Muscle of leg (tissue), 16 donors: ENCODE measurements at places on chromosomes 6 and 20. TPM values are rescaled to one million over a fixed set of nuclear protein-coding genes. Genes with fewer than 3 reads are reported as not detected.

DNA sequence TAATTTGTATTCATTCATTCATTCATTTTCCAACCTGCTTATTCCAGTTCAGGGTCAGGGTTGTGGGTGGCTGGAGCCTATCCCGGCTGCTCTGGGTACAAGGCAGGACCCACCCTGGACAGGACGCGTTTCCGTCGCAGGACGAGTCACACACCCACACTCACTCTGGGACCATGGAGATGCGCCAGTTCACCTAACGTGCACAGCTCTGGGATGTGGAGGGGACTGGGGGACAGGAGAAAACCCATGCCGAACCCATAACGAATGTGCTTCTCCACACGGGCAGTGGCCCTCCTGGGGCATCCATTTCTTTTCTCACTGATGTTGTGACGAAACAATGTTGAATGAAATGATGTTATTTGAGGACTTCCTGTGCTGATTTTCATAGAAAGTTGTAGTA, 26.5 kb downstream of the ERMARD start:
- H3K27me3 ChIP-seq, result no peaks in the 10 kb centered on the region
- no peaks in the 10 kb centered on the region for H3K4me1 ChIP-seq
- no peak for DNase-seq
- H3K4me3 ChIP-seq, result no peak overlapping the region
- no peak overlapping the region for H3K27ac ChIP-seq

GRCh38 chr6:160315310-160315709, 32.9 kb upstream of the SLC22A3 start:
- no peak overlapping the region for H3K4me3 ChIP-seq
- H3K4me1 ChIP-seq, result no peaks in the 10 kb centered on the region

DNA sequence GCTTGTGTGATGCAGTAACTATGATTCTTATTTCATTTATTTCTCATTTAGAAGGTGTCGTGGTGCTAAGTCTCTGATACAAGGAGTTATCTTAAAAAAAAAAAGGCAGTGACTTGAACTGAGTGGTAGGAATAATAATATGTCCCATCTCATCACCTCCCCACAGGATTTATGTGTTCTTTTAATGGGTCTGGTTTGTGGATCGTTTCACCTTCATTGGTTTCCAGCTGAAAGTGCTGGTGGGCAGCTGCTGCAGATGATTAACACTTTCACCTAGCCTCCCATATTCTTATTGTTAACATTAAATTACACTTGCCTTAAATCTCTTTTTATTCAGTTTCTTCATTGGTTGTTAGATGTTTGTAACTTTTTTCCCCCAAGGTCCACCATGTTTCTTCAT, 68.8 kb downstream of the ANKRD6 start:
- no peak overlapping the region for H3K4me3 ChIP-seq
- no peaks in the 10 kb centered on the region for H3K27me3 ChIP-seq
- H3K27ac ChIP-seq, result no peak overlapping the region
- H3K4me1 ChIP-seq, result peaks cover 3% of the 10 kb centered on the region

DNA sequence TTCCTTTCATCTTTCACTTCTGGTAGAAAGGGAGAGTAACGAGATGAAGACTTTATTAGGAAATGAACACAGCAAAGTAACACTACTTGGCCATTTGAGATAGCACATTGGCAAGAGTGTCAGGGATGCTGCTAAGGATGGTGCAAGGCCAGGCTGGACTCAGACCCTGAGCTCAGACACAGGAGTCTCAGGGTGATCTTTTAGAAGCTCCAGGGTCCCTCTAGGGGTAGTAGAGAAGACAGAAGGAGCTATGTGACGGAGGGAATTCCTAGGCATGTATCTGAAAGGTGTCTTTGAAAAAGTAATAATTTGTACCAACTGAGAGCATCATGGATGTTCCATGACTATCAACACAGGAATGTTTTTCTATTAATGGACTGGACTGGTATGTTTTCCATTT, 436.5 kb downstream of the DHX35 start:
- no peak overlapping the region for H3K27ac ChIP-seq
- H3K36me3 ChIP-seq, result no peaks in the 10 kb centered on the region
- DNase-seq, result no peak
- no peaks in the 10 kb centered on the region for H3K4me1 ChIP-seq
- H3K4me3 ChIP-seq, result no peak overlapping the region

DNA sequence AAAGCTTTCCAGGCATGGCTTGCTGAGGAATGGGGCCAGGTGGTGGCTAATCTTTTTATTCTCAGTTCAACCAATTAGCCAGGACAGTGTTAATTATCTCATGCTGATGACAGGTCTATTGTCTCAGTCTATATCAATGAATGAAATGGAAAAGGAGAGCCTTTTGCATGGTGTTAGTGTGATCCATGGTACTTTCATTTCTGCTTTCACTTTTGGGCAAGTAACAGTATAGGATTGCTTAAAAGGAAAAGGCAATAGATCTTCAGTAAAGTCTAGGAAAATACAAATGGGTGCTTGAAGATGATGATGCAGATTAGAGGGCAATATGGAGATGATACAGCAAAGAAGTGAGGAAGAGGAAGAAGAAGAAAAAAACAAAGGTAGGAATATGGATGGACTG, 430.3 kb downstream of the TFAP2A start:
- H3K27me3 ChIP-seq, result no peaks in the 10 kb centered on the region
- H3K27ac ChIP-seq, result no peak overlapping the region
- no peaks in the 10 kb centered on the region for H3K4me1 ChIP-seq
- no peak overlapping the region for H3K4me3 ChIP-seq
- no peaks in the 10 kb centered on the region for H3K36me3 ChIP-seq
- DNase-seq, result no peak

- H3K27me3 ChIP-seq, result no peaks in the 10 kb centered on the region
- no peak overlapping the region for H3K27ac ChIP-seq
- no peak for DNase-seq
- no peak overlapping the region for H3K4me3 ChIP-seq
- no peaks in the 10 kb centered on the region for H3K4me1 ChIP-seq
These were observed 294.4 kb downstream of the KCNQ5 start for GRCh38 chr6:72916298-72916697.

- H3K27ac ChIP-seq, result no peak overlapping the region
- no peak overlapping the region for H3K4me3 ChIP-seq
- no peaks in the 10 kb centered on the region for H3K4me1 ChIP-seq
- no peak for DNase-seq
- no peaks in the 10 kb centered on the region for H3K36me3 ChIP-seq
- H3K27me3 ChIP-seq, result no peaks in the 10 kb centered on the region
These were observed 152.7 kb downstream of the VEGFA start for GRCh38 chr6:43922426-43923375.

- peaks cover 32% of the 10 kb centered on the region for H3K36me3 ChIP-seq
- H3K4me3 ChIP-seq, result no peak overlapping the region
- H3K27ac ChIP-seq, result no peak overlapping the region
- H3K27me3 ChIP-seq, result no peaks in the 10 kb centered on the region
- DNase-seq, result no peak
These were observed 44.6 kb downstream of the SRC start for GRCh38 chr20:37390503-37390890.

The SNAP25 gene
- total RNA-seq, result 3.1 TPM

The MUC21 gene
- not detected for total RNA-seq

The DSE gene
- 38.3 TPM for total RNA-seq

The LAMA2 gene
- total RNA-seq, result 165 TPM
